ENCODE measurements at places on chromosomes 12 and 14.

GRCh38 chr14:103386713-103387329, 1.6 kb downstream of the MARK3 start:
- DNase-seq, result no peak

DNA sequence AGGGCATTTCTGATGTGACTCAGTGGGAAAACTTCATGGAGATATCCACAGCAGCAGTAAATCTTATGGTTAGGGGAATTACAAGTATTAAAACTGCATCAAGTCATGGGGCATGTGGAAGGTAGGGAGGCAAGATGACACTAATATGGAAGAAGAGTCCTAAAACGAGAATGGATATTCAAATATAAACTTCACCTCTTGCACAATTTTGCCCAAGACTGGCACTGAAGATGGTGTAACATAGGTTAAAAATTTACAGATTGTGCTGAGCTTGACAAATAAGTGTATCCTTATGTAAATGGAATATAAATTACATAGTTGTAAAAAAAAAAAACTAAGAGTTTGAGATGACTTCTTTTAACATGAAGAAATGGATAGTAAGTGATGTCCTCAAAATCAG, 12.8 kb downstream of the ETFRF1 start:
- DNase-seq, result no peak

DNA sequence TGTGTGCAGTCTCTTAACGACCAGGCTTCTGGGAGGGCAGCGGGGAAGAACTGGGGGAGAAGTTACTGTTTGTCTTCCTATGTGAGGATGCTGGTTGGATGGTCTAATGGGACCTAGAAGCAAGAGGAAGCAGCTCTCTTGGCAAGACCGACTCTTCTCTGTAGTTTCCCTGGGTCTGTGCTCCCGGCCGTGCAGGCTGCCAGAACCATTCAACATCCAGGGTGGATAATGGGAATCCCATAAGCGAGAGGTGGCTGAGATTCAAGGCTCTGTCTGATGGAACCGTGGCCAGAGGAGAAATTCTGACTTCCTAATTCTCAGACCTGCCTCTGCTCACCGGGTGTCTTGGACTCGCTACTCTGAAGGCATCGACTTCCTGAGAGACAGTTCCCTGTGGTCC, 561.0 kb upstream of the TBX3 start:
- no peak for DNase-seq

- DNase-seq, result peak; percentile 29
These were observed 27.7 kb downstream of the JKAMP start for GRCh38 chr14:59511916-59512575.

DNA sequence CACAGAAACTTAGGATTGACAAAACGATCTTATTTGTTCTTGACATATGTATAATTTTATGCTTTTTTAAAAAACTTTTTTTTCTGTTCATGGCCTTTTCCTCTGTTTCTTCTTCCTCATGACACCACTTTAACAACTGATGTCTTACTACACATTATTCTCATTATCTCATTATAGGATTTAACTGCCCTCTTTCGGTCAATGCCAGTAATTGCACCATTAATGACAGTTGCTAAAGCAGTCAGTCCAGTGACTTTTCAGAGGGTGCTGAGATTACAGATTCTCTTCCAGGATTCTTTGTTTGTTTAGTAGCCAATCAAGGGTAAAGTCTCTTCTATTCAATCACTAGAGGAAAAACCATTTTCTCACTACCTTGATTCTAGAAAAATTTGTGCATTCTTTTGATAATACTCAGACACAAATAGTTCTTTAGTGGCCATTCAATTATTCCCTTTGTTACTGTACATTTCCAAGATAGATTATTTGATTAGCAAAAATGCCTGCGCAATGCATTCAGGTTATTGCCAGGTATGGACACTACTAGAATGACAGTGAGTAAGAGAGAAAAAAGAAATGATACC, 50.1 kb downstream of the KLRG1 start:
- DNase-seq, result no peak

DNA sequence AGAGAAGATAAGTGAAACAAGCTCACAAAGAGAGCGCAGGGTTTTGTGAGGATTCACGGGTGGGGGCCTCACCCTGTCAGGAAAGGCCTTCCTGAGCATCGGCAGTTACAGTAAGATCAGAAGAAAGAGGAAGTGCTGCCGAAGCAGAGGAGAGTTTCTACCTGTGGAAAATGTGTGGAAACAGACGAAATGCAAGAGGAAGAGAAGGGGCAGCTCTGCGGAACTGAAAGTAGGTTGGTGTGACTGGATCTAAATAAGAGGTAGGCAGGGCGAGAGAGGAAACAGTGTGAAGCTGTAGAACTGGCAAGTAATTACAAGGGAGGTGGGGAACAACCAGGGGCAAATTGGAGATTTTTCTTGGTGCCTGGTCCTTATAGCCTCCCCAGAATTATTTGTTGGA, 2.6 kb downstream of the GPR68 start:
- DNase-seq, result no peak

DNA sequence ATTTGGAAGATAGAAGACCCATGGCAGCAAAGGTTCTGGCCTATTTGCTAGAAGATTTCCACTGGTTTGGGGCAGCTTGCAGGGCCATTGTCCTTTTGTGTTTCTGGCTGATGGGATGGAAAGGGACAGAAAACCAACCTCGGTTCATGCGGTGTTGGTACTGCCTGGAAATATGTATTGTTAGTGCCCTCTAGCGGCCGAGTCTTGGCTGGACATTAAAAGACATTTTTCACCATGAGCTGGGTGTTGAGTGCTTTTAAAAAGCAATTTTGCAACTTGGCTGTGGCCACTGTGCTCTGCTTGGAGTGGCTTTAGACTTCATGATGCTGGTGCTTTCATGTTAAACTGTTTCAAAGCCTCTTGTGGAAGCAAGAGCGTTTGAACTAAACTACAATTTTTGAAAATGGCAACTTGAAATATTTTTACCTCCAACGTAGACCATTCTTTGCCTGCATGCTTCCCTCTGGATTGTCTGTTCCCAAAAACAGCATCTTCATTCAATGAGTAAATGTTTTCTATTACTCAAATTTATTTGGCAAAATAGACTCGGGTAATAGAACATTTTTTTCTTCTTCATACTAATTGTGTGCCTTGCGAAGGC, 102.7 kb upstream of the TBX5 start:
- DNase-seq, result peak; percentile 72

- no peak for DNase-seq
These were observed 159.4 kb downstream of the TSPAN9 start for GRCh38 chr12:3236345-3237187.

DNA sequence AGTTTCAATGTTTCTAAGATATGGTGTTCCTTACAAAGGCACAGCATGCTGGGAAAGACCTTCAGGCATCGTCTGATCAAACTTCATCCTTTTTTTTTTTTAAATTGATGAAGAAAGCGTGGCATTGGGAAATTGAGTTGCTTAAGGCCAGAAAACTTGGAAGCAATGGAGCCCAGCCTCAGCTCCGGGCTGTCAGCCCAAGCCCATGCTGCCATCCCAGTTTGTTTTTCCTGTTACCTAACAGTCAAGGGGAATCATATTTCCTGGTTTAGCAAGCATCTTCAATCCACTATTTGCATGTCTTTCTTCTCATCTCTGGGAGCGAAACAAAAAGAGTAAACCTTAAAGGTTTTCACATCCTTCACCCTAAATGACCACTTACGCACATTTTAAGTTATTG, 200.2 kb downstream of the CHST11 start:
- DNase-seq, result no peak

GRCh38 chr12:31600252-31600651, 9.3 kb upstream of the DENND5B start:
- DNase-seq, result no peak

GRCh38 chr12:20024194-20024593, 344.1 kb upstream of the PDE3A start:
- no peak for DNase-seq

- no peak for DNase-seq
These were observed 9.6 kb downstream of the MMP14 start for GRCh38 chr14:22845821-22846625.

DNA sequence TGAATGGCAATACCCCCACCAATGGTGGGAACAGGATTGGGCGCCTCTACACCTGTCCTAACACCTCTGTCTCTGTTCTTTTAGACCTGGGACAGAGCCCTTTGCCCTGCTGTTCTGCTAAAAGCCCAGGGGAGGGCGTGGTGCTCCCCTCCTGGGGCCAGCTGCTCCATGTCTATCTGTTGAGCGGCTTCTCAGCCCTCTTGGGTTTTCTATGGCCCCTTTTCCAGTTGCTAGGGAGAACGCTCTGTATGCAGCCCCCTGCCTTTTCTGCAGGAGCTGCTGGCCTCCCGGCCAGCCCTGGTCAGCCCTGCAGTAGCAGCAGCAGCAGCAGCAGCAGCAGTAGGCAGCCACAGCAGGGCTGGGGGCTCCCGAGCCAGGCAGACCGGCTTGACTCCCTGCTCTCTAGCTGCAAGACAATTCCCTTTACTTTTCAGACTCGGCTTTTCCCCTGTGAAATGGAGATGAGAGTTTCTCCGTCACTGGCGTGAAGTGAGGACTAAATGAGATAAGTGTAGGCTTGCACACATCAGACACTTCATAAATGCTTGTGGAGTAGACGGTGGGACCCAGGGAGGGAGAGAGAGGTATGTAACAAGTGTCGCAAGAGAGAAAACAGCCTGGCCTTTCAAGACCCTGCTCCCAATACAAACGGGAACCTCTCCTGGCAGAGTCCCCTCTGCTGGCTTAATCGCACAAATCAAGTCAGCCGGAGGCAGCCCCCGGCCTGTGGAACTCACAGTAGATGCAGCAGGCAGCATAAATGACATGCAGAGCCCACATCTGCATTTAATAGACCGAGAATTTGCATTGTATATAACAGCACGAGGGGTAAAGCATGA, 1.0 kb downstream of the RTL1 start:
- no peak for DNase-seq

- DNase-seq, result no peak
These were observed 47.7 kb downstream of the PPHLN1 start for GRCh38 chr12:42373669-42374068.

GRCh38 chr14:82549306-82549990, 1015.8 kb upstream of the SEL1L start:
- DNase-seq, result no peak

Data from iPS DF 6.9 (cell line).